ENCODE measurements at places on chromosomes 13 and 19.

DNA sequence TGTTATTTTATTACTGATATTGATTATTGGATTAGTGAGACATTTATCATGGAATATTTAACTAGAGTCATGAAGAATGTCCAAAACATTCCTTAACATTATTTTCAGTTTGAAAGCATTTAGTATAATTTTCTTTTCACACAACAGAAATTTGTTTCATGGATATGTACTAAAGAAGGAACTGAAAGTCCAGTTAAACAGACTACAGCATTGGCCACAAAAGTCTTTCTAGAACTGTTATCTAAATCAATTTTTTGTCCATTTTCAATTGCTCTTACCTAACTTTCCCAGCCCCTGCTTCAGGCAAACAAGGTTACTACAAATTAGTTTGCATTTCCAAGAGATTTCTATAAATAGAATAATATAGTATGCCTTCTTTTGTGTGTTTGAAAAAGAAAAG, 1018.0 kb upstream of the PCDH20 start:
- DNase-seq = no peak

- no peak for DNase-seq
Measured at GRCh38 chr19:43552616-43553015, 19.6 kb downstream of the ZNF575 start.

GRCh38 chr19:16064209-16064889, 11.9 kb upstream of the TPM4 start:
- DNase-seq = no peak

GRCh38 chr13:64928696-64929499, 2301.2 kb downstream of the PCDH9 start:
- DNase-seq = no peak

- DNase-seq = no peak
Measured at GRCh38 chr19:39038098-39038497, 5.7 kb upstream of the FBXO27 start.

DNA sequence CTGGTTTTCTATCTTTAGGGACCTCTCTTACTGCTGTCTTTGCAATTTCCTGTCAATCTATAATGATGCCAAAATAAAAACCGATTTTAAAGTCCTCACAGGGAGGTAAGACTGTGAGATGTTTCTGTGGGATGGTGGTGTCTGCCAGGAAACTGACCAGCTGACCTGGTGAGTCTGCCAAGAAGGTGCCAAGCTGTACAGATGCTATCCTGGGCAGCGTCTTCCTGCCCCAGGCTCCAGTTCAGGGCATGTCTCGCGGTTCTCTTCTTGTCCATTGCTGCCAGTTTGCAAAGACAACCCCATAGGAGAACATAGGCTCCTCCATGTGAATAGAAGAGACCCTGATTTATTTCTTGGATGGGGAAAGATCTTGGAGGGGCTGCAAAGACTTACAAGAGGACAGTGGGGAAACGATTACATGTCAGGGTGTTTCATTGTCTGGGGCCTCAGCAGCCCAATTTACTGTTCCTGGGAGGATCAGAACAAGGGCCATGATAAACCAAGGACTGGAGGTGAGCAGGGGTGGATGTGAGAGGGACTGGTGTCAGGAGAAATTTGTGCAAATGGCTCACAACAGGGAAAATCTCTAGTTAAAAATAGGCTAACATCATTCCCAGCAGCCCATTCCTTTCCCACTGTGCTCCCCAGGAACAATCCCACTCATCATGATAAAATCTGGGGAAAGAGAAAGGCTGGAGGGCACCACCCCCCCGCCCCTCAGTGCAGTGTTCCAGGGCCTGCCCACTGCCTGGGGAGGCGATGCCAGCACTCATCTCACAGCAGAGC, 42.7 kb upstream of the VSTM2B start:
- no peak for DNase-seq

DNA sequence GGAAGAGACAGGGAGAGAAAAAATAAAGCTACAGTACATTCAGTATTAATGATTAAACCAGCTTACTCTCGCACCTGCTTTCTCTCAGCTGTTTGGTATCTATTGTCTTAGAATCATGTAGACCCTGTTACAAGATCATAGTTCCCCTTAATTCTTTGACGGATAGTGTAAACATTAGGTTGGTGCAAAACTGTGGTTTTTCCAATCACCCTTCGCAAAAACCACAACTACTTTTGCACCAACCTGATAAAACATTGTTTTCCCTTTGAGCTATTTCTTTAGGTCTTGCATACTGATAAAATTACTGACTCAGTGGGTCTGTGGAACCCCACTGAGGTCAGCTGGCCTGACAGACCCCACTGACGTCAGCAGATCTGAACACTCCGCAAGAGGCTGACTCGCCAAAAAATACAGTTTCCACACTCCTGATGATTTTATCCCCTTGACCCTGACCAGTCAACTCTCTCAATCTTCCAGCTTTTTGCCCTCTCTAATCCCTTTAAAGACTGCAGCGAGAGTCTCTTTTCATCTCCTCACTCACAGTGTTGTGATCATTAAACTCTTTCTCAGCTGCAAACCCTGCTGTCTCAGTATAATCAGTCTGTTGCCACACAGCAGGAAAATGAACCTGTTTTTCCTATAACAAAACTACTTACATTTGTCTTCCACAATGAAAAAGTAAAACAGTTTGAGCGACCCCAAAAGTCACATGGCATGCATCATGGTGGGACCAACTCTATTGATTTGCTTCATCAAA, 123.9 kb downstream of the SLITRK6 start:
- DNase-seq = no peak

DNA sequence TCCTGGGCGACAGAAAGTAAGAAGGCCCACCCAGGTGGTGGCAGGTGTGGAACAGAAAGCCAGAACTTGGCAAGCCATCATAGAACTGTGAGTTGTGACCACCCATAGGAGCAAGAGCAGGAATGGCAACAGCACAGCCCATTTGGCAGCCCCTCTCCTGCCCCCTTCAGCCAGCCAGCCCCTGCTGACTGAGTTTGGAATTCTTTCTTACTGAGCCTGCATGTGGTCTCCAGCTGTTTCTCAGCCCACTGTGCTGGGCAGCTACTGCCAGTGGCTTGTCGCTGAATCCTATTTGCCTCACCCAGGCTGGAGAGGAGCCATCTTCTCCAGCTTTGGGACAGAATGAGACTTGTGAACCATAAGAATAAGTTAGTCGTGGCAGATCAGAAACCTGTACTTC, 28.3 kb downstream of the CNMD start:
- no peak for DNase-seq

DNA sequence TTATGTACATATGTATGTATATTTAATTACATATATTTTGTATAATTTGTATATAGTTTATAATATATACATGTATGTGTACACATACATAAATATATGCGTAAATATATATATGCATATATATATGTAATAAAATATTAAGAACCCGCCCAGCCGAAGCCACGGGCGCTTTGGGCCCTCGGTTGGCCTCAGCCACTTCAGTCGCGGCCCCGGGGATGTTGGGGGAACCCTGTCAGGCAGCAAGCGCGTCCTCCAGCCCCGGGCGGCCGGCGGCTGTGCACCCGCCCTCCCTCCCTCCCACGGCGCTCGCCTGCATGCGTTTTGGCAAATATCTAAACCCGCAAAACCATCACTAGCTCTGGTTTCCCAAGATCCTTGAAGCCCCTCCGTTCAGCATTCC, 7.9 kb upstream of the ZNF606 start:
- DNase-seq = no peak

DNA sequence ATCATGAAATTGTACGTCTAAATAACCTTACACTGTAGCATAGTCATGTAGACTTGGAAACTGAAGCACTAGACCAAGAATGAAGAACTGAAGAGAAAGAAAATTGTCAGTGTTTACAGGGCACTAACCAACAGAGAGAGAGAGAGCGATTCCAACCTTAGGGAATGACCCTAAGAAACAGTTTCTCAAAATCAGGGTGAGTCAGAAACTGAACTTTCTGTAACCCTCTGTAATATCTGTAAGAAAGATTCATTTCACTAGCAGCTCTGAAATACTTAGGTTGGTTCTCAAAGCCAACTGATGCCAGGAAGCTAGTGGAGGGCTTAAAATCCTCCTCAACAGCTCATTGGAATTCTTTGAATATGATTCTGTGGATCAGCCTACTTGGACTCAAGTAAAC, 936.9 kb downstream of the EFNB2 start:
- DNase-seq = no peak

DNA sequence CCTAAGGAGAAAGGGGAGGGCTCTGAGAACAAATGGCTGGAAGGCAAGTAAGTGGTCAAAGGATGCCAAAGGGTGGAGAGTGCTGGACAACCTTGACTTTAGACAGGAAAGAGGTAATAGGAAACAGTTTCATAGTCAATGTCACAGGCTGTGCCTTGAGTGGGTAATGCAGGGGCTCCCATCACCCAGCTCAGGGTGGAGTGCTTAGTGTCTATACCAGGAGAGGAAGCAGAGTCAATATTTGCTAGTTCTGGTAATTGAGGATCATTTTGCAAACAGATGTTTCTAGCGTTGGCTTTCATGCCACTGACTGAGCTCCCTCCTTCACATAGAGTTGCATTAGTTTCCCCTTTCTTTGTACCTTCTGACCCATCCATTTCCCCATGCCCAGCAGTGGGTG, 64.6 kb upstream of the KL start:
- DNase-seq = no peak

- peak; percentile 78 for DNase-seq
Measured at GRCh38 chr13:113816946-113817859, 46.7 kb downstream of the GAS6 start.

GRCh38 chr19:19078801-19079200, 15.0 kb downstream of the SLC25A42 start:
- no peak for DNase-seq

DNA sequence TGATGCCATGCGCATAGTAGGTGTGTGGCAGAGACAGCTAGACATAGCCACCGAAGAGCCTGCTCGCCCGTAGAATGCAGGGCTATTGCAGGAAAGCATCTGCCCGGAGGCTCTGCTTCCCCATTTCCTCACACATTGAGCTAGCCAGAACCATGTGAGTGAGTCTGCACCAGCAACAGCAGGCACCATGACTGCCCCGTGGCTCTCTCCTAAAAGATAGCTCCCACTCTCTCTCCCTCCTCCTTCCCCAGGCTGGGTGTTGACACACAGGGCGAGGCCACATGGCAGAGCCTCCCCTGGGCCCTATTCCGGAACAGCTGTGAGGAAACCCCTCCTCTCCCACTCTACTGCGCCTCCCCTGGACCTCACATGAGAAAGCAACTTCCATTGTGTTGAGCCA, 52.3 kb upstream of the ATP12A start:
- DNase-seq = no peak

GRCh38 chr19:7917267-7918061, 2.7 kb upstream of the SNAPC2 start:
- peak; percentile 80 for DNase-seq

GRCh38 chr13:25581351-25581750, 209.6 kb downstream of the ATP8A2 start:
- DNase-seq = no peak

DNA sequence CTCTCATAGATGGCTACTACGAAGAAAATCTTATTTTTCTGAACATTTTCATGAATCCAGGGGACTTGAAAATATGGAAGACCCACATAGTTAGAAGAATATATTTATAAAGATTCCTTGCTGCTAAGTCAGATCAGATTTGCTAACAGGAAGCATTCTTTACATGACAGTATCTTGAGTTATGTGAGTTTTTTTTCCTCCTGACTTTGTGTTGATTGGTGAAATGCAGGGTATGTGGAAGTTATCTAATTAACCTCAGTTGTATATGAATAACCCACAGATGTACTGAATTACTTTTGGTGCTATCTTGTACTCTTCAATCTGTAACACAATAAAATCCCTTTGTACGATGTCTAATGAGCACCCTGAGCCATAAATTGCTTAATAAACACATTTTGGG, 53.8 kb downstream of the ESD start:
- DNase-seq = no peak

GRCh38 chr13:24264976-24265375, 44.4 kb upstream of the C1QTNF9 start:
- DNase-seq = peak; percentile 47

DNA sequence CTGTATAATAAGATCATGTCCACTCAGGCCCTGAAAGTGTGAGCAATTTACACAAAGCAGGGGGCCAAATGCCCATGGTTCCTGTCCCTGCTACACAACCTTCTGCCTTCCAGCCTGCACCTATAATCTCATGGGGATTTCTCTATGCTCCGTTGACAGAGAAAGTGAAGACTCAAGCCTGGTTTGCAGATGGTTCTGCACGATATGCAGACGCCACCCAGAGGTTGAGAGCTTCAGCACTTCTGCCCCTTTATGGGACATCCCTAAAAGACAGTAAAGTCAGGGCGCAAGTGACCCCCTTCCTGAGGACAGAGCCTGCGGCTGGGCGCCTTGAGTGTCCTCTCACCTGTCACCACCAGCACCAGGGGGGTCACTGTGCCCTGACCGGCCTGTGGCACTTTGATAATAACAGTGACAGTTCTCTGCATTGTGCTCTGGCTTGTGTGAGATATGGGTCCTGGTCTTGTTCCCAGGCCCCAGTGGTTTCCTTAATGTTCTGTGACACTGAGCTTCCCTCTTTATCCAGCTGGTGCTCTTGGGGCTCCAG, 15.1 kb downstream of the LILRA5 start:
- peak; percentile 49 for DNase-seq

- DNase-seq = no peak
Measured at GRCh38 chr19:45968626-45969025, 5.0 kb downstream of the NOVA2 start.

DNA sequence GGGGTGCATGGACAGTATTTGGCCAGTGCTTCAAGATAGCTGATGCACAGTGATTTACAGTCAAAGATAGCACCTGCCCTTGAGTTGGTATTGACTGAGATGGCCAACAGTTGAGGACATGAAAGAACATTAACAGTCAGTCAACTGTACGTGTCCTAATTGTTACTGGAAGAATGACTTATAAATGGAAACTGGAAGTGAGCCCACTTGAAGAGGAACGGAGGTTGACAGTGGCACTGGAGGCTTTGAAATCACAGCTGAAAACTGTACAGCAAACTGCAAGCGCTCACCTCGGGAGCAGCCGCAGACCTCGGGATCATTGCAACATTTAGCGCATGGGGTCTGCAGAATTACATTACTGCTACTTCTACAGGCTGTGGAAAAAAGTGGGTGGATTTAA, 77.1 kb downstream of the GGACT start:
- DNase-seq = no peak

DNA sequence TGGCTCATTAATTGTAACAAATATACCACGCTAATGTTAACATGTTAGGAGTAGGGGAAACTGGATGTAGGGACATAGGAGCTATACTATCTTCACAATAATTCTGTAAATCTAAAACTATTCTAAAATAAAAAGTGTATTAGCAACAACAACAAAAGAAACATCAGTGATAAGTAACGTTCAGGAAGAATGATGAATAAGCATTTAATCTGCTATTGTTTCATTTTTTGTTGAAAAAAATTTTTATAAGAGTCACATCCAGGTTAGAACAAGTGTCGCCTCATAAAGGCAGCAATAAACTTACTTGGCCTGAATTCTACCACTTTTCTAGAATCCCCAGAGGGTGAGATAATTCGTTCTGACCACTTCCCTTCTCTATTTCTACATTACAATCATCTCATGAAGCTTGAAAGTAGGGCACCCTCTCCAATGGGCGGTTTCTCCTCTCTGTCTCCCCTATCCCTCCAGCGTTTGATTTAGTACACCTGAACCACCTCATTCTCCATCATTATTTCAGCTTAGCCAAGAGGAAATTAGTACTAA, 253.1 kb upstream of the IPO5 start:
- DNase-seq = no peak

GRCh38 chr13:73693215-73693614, 441.0 kb downstream of the KLF12 start:
- no peak for DNase-seq

All from B cell (primary cell).